ENCODE measurements at places on chromosomes 13 and 19.

GRCh38 chr13:21501686-21502085, 42.6 kb upstream of the ZDHHC20 start:
- DNase-seq = no peak

DNA sequence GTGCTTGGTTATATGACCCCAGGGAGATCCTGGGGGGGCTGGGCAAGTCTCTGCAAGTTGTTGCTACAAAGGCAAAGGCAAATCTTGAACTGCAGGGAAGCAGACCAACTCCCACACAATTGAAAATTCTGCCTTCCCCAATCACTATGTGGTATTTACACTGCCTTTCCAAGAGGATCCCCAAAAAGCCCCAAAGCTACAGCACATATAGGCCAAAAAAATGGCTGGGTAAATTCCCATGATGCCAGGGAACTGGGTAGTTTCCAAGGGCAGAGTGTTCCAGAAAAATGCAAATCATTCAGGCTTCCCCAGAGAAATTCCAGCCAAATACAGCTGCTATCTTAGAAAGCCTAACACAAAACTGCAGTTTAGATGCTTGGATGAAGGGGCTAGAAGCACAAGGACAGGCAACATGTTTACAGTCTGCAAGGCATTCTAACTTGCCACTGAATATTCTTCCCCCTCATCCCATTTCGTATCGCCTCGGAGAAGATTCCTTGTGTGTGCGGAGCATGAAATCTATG, 6.2 kb downstream of the FOXO1 start:
- DNase-seq = no peak

DNA sequence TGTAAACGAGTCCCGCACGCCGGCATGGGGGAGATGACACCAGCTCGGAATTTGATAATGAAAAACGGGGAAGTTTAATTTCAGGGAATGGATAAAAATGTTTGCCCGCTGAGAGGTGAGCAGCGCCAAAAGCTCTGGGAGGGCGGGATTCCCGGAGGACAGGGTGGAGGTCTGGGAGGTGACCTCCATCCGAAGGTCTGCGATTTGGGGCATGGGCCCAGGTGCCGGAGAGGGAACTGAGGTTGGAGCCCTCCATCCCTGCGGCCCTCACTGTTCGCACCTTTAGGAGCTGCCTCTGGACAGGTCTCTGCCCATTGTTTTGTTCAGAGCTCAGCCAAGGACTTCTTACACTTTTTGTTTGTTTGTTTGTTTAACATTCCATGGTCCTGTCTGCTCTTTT, 129.8 kb downstream of the URI1 start:
- no peak for DNase-seq

- DNase-seq = no peak
Observed at GRCh38 chr13:85638265-85638664, 161.0 kb downstream of the SLITRK6 start.

GRCh38 chr19:33273881-33274662, 28.3 kb downstream of the CEBPA start:
- DNase-seq = peak; percentile 87

GRCh38 chr19:39308531-39309304, 11.9 kb downstream of the LRFN1 start:
- DNase-seq = no peak

DNA sequence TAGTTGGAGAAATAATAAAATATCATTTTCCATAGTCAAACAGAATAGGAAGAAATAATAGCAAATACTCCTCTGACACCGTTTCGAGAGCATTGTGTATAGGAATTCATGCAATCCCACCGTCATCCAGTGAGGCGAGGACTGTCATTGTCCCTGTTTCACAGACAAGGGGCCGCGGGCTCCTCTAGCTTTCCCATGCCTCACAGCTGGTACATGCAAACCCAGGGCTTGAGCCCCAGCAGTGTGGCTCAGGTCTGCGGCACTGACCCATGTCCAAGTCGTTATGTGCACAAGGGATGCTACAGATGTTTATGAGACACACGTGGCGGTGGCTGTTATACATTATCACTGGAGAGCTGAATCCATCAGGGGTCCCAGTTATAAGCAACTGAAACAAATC, 18.5 kb upstream of the ATP11A start:
- no peak for DNase-seq

GRCh38 chr13:33958964-33959363, 141.0 kb downstream of the RFC3 start:
- no peak for DNase-seq

DNA sequence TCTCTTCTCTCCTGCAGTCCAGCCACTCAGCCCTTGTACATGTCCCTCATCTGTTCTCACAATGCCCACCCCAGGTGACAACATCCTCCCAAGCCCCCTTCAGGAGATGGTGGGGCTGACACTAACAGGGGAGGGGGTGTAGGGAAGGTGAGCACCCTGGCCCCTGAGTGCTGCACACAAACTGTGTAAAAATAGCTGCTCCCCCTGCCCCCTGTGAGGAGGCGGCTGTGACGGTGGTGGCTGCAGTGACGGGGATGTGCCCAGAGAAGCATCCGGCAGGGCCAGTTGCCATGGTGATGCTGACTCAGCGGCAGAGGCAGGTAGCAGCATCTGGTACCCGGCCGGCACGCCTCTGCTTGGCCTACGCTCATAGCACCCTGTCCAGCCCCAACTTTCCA, 13.0 kb upstream of the JUND start:
- no peak for DNase-seq

DNA sequence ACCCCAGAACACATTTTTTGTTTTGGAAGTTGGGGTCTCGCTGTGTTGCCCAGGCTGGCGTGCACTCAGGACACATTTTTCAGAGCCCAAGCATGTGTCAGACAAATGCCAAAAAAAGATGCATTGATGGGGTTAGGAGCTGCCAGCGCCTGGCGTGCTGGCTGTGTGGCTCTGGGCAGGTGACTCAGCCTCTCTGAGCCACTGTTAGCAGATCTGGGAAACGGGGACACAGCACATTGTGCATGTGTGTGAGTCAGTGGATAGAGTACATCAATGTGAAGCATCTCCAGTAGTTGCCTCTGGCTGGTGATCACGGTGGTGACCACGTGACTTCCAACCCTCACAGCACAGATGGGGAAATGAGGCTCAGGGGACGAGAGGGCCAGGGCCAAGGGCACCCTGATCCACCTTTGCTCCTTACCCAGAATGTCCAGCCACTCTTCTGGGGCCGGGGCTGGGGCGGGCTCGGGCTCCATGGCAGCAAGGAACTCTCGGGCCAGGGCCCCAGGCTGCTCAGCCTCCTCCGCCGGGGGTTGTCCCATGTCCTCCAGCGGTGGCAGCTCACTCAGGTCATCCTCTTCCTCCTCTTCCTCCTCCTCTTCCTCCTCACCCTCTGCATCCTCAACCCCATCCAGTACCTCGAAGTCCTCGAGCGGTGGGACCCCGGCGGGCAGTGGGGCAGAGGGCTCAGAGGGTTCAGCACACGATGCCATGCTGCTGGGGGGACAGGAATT, 1.9 kb downstream of the FKBP8 start:
- no peak for DNase-seq

DNA sequence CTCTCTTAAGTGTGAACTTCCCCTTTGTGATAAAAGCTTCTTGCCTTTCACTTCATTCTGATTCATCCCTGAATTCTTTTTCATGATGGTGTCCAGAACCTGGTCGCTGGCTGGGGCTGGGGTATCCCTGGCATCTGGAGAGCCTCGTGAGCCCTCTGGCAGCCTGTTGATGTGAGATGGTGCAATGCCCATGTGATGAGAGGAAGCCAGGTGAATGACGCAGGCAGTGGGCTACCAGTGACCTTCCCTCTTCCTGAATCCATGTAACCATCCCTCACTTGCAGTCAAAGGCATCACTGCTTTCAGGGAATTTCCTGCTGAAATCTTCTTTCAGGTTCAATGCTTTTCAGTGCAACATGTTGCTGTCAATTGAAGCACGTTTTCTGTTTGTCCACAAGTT, 158.6 kb upstream of the SLC10A2 start:
- DNase-seq = no peak

DNA sequence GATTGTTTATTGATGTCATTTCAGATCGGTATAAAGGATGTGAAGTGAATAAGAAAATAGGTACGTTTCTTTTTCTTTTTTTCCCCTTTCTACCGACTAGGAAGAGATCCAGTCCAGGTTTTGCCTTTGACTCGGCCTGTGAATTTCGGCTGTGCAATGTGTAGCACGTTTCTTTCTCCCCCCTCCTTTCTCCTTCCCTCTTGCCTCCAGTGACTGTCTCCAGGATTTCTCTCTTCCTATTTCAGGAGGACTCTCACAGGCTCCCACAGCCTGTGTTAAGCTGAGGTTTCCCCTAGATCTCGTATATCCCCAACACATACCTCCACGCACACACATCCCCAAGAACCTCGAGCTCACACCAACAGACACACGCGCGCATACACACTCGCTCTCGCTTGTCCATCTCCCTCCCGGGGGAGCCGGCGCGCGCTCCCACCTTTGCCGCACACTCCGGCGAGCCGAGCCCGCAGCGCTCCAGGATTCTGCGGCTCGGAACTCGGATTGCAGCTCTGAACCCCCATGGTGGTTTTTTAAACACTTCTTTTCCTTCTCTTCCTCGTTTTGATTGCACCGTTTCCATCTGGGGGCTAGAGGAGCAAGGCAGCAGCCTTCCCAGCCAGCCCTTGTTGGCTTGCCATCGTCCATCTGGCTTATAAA, at the start of gene GPC6:
TSS of gene GPC6 (plus strand) at position 185 of the 657 bp plus-strand sequence.
- peak; percentile 89 for DNase-seq

DNA sequence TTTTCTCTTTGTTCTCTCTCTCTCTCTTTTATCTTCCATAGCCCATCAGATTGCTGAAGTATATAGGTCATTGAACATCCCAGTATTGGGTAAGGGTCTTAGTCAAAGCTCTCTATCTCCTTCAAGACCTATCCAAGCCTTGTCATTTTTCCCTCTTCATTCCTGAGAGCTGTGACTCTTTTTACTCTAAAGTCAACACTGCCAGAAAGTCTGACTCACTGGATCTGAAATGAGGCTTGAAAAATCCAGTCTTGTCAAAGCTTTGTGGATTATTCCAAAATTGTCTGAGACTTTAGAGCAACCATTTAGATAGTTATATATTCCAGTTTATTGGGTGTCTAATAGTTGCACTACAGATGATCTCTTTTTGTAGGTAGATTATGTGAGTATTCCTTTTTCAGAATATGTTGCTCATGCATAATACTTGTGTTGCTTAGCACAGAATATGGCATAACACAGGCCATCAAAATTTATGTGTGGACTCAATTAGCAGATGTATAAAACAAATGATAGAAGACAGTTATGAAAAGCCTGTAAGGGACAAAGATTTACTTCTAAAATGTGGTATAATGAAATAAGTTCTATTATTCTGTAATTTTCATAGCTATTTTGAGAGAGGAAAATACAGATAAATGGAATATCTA, 389.3 kb upstream of the PCDH9 start:
- DNase-seq = no peak

GRCh38 chr19:33664744-33665143, 43.0 kb downstream of the CHST8 start:
- DNase-seq = no peak

DNA sequence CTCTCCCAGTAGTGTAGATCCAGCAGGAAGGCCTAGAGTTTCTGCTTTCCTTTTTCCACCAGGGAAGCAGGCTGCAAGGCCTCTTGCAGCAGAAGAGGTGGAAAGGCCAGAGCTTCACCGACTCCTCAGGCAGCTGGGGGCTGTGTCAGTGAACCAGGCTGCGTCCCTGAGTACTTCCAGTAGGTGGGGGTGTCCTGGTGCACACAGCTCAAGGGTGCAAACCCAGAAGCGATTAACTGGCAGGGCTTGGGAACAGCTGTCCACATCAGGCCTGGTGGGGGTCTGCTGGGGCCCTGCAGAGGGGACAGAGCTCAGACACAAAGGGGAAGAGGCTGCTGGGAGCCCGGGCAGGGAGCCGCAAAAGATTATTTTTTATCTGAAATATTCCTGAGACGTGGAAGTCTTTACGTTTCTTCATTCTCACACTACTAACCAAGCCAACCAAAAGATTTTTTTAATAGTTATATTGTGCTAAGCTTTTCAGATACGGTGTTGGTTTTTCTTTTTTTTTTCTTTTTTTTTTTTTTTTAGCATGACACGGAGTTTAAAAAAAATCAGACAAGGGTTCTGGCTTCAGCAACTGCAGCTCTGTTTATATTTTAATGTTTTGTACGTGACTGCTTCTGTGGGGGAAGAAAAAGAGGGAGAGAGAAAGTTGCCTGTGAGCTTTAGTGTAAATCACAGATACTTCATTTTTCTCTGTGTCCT, 11.0 kb downstream of the TSHZ3 start:
- no peak for DNase-seq

DNA sequence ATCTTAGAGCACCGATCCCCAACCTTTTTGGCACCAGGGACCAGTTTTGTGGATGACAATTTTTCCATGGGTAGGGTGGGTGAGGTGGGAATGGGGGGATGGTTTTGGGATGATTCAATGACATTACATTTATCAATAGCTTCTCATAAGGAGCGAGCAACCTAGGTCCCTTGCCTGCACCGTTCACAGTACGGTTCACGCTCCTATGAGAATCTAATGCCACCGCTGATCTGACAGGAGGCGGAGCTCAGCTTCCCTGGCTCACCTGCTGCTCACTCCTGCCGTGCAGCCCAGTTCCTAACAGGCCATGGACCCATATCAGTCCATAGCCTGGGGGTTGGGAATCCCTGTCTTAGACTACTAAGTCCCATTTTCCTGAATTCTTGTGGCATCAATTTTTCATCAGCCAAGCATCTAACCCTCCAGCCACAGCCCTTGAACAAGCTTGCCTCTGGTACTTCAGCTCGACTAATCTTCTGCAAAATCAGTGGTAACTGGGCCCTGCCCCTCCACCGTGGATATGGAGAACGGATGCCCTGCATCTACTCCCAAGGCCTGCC, 37.0 kb upstream of the MAP3K10 start:
- DNase-seq = no peak

- DNase-seq = no peak
Observed at GRCh38 chr19:45471931-45472562, 4.3 kb downstream of the FOSB start.

DNA sequence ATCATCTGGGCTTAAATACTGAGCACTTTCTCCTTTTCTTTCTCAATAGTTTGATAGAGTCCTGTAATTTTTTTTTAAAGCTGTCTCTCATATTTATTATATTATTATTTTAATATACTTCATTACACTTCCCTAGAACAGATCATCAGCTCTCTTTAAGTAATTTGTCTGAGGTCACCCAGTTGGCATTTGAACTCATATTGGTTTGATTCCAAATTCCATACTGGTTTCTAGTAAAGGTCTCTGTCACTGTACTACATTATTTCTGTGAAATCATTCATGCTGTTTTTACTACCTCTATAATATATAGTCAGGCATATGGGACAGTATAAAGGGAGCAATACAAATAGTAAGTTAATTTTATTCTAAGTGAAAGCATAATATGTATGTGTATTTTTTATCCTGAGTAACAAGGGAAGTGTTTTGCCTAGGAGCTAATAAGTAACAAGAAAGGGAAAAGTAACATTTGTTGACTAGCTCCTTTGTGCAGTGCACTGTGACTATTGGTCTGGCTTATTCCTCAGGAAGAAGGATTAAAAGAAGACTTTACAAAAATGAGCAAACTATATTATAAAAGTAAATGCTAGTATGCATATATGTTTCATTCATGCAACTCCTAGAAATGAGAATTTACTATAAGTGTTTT, 14.3 kb downstream of the LPAR6 start:
- no peak for DNase-seq

DNA sequence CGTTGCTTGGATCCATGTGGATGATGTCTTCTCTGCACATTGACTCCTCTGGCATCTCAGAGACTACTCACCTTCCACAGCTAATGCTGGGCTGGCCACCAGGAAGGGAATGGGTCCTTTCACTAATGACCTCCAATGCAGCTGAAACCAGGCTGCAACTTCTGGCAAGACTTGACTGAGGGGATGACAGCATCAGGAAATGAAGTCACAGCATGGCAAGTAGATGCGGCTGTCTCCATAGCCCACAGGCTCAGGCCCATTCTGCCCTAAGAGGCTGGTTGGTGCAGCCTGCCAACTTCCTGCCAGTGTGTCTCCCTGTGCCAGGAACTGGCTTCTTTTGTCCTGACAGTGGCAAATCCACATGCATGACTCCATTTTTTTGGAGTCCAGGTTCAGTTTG, 467.3 kb downstream of the TSHZ3 start:
- DNase-seq = no peak

All from stromal cell of bone marrow (primary cell).